ENCODE measurements at places on chromosomes 5 and 9.
A peak's percentile ranks its signal among the peaks of the same experiment; 100 is the strongest.

- no peak for DNase-seq
Observed at GRCh38 chr5:166166071-166166470, 2125.4 kb upstream of the WWC1 start.

DNA sequence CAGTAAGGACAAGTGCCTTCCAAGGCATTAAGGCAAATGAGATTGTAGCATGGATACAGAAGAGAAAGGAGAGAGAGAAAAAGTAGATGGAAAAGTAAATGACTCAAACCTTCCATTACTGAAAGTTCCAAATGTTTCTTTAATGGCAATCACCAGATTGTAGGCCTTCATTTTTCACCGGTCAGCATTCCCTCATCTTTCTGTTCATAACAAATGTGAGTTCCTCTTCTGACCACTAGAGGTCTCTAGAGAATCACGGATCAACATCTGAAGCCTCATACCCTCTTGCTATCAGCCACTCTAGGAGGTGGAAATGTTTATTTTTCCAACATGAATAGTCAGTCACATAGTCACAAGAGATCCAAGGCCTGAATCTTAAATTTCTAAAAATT lies 73.6 kb upstream of the RPS23 start:
- DNase-seq: no peak

- DNase-seq: no peak
Observed at GRCh38 chr9:17571825-17572224, 7.0 kb upstream of the SH3GL2 start.

DNA sequence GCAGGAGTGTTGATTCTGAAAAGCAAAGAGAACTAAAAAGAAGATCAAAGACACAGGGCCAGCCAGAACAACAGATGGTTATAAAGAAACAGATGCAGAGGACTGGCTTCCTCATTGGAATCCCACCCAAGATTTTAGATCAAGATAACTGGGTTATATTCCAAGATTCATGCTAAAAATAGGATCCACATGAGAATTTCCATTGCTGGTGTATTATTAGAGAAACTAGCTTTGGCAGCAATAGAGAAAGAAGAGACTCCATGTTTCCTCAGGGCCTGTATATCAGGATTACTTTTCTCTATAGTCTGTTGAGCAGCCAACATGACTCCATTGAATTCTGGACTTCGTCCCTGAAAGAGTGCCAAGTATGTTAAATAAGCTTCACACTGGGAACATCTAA lies 367.3 kb downstream of the TUSC1 start:
- no peak for DNase-seq

DNA sequence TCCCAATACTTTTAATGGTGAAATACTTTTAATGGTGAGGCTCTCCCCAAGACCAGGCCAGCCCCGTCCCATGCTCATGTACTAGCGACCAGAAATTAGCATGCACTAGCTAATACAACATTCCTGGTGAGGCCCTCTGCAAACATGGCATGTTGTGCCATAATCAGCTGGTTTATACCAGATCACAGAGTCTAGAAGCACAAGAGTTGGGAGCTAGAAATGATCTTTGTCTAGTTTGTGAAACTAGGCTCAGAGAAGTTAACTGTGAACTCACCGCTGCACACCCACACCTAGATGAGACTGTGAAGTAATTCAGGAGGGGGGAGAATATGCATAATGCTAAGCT lies 37.4 kb downstream of the MTMR12 start:
- no peak for DNase-seq

GRCh38 chr9:126514037-126514821 lies 99.5 kb upstream of the LMX1B start:
- peak; percentile 31 for DNase-seq

GRCh38 chr5:68762201-68762600 lies 331.6 kb upstream of the SLC30A5 start:
- DNase-seq: no peak

DNA sequence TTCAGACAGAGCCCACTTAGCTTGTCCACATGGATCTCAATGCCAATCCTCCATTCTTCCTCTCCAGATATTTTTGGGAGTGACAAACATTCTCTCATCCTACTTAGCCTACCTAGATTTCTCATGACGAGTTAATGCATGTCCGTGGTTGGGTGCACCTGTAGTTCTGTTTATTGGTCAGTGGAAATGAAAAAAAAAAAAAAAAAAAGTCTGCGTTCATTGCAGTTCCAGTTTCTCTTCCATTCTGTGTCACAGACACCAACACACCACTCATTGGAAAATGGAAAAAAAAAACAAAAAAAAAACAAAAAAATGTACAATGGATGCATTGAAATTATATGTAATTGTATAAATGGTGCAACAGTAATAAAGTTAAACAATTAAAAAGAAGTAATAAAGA lies 59.0 kb downstream of the BASP1 start:
- DNase-seq: peak; percentile 28

- DNase-seq: no peak
Observed at GRCh38 chr5:119036101-119036762, 34.7 kb upstream of the DMXL1 start.

GRCh38 chr9:8825585-8826147 lies 1026.1 kb upstream of the DMAC1 start:
- no peak for DNase-seq

- DNase-seq: no peak
Observed at GRCh38 chr5:140165101-140165922, 9.7 kb upstream of the CYSTM1 start.

- DNase-seq: no peak
Observed at GRCh38 chr9:135901031-135901758, 6.2 kb downstream of the CAMSAP1 start.

- DNase-seq: no peak
Observed at GRCh38 chr9:99980598-99980997, 74.1 kb downstream of the STX17 start.

GRCh38 chr9:123607479-123607878 lies 251.5 kb downstream of the CRB2 start:
- DNase-seq: no peak

DNA sequence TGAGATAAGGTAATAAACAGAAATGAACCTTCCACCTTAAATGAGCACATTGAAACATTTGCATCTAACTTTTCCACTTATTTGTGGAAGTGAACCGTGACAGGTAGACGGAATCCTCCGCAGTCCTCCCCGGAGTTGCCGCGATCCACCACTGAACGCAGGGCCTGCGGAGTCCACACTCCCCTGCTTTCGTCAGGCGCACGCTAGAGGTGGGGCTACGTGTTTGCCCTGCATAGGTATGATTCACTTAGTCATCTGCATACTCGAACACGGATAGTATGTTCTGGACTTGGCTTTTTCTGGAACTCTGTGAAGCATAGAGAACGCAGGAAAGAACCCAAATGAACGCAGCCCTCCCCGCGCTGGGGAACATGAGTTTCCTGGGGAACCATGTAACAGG lies 272.8 kb upstream of the IRX4 start:
- no peak for DNase-seq
